ENCODE measurements at places on chromosomes 12 and 14.

- no peak for DNase-seq
Measured at GRCh38 chr14:102902523-102903247, 19.8 kb upstream of the AMN start.

DNA sequence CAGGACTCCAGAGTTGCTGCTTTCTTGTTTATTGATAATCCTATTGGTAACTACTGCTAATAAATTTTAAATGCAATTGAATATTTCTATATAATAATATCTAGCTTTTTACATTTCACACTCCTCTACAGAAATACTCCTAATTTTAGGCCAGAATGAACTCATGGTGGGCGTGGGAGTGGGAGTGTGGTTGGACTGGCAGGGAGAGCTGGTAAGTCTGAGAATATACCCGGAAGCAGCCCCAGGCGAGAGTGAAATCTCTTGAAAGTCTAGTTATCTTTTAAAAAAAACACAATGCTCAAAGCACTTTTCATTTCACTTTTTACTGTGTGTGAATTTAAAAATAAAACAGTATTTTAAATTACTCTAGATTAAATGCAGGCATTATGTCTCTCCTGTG, 4.7 kb downstream of the TMEM263 start:
- no peak for DNase-seq

- no peak for DNase-seq
Measured at GRCh38 chr12:6691473-6691872, 2.3 kb upstream of the ZNF384 start.

DNA sequence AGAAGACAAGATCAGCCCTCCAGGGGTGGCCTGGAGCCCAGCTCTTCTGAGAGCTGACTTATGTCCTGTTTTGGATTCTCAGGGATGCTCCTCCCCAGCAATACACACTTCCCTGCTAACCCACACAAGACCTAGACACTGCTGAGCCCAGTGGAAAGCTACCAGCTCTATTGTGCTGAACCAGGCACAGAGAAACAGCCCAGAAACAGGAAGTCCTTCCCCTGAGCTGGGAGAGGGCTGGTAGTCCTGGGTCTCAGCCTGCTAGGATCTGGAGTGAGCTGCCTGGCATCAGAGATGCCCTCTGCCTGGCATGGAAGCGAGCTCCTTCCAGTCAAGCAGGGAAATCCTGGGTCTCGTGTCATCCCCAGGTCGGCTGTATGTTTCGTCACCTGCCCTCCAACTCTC, 1.2 kb upstream of the LAG3 start:
- DNase-seq, result no peak

- no peak for DNase-seq
Measured at GRCh38 chr12:51465491-51465890, 40.9 kb downstream of the SLC4A8 start.

DNA sequence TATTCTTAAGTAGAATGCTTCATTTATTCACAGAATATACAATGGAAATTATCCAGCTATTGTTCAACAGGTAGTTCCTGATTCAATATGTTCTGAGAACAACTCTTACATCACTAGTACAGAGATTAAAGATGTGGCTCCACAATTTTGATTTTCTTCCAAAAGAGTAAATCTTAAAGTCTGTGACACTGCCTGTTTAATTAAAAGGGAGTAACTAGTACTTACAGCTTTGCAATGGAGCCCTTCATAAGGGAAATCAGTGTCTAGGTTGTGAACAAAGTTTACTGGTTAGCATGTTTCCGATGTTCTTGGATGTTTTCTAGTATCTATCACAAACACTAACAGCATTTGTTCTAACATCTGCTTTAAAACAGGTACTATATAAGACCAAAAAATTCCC, 30.8 kb downstream of the MIA2 start:
- no peak for DNase-seq

- DNase-seq, result no peak
Measured at GRCh38 chr14:93926245-93926872, 785 bp upstream of the FAM181A start.

GRCh38 chr12:64883264-64884163, 59.1 kb downstream of the TBC1D30 start:
- no peak for DNase-seq

DNA sequence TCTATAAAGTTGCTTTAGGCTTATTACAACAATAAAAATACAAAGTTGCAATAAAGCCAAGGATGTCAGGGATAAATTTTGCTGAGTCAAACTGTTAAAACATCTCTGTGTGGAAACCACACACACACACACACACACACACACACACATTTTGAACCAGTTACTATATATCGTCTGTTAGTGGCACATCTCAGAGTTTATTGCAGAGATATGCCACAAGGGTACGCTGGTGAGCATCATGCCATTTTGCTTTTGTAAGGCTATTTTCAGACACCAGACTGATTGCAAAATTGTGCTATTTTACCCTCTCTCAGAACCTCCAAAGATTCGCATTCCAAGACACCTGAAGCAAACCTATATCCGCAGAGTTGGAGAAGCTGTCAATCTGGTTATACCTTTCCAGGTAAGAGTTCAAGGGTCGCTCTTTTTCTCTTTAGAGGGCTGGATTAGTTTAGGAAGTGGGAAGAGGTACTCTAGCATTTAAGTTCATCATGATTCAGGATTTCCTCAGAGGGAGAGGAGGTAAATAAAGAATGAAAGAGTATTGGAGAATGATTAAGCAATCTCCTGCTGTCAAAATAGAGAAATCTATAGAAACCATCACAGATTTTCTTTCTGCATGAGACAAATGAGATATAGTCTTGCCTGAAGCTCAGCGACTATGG, 27.3 kb upstream of the CHPT1 start:
- no peak for DNase-seq

GRCh38 chr12:116968986-116969385, 58.2 kb downstream of the FBXW8 start:
- no peak for DNase-seq

DNA sequence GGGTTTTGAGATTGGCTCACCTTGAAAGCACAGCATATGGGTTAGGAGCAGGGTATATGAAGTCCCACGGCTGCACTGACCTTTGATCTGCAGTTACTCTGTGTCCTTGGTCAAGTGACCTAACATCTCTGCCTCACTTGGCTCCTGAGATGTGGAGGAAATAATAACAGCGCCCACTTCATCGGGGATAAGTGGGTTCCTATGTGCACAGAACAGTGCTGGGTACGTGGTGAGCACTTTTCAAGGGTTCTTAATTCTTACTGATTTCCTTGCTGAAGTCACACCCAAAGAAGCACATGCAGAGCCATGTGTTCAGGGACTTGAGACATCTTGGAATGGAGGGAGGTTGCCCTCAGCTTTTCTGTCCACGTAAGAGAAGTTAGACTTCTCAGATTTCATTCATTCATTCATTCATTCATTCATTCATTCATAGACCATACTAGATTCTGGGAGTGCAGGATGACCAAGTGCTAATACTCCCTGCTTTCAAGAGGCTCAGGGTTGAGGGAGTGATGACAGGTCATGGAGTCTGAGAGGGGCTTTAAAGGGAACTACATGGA, 39.4 kb downstream of the ADGRD1 start:
- DNase-seq, result no peak

DNA sequence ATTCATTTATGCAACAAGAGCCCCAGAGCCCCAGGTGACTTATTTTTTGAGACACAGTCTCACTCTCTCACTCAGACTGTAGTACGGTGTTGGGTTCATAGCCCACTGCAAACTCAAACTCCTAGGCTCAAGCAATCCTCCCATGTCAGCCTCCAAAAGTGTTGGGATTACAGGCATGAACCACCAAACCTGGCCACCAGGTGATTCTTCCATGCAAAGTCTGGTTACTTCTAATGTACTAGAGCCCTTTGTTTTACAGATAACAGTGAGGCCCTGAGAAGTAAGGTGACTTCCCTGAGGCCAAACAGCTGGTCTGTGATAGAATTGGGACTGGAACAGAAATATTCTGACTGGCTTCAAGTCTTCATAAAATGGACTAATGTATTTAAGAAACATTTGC, 10.0 kb upstream of the KCNK10 start:
- no peak for DNase-seq

GRCh38 chr12:12792421-12792820, 7.0 kb downstream of the APOLD1 start:
- DNase-seq, result no peak

DNA sequence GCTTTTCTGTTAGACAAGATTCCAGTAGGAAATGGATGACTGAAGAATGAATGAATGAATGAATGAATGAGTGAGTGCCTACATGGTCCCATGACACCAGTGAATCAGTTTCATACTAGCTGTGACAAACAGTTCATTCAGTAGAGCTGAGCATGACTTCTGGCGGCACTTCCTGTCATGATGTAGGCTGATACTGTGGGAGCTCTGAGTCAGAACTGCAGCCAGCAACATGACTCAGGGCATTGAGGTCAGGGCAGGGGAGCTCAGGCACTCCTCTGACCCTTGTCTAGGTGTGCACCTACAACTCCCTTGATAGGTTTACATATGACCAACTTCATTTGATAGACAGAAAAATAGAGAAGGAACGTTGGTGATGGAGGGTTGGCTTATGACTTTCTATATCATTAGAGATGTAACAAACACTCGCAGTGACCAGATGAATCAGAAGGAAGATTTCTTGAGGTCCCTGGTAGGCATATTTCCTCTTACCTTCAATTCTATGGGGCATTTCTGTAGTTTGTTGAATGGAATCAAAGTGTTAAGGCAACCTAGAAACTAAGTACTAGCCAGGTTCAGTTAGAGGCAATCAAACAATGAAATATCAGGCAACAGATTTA, 139.3 kb upstream of the ARHGAP5 start:
- peak; percentile 51 for DNase-seq

- DNase-seq, result no peak
Measured at GRCh38 chr14:70896981-70897380, 10.3 kb upstream of the PCNX1 start.

DNA sequence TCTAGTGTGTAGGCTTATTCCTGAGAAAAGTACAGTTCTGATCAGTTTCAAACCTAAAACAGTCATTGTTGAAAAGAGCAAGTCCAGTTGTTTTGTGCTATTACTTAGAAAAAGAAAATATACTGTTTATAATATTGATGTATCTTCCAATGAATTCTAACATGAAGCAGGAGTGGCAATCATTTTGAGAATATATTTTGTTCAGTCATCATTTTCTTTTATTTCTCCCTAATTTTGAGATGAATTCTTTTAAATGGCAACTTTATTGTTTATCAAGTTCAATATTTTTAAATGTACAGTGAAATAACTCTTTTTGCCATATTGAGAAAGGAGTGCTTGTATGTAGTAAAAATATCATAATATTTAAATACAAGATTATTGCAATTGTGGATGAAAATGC, 862.2 kb upstream of the MDGA2 start:
- no peak for DNase-seq

- no peak for DNase-seq
Measured at GRCh38 chr12:20508359-20508758, 140.0 kb downstream of the PDE3A start.

GRCh38 chr12:104522985-104523722, 66.4 kb downstream of the CHST11 start:
- DNase-seq, result no peak

GRCh38 chr12:77202457-77203060, 137.2 kb upstream of the E2F7 start:
- no peak for DNase-seq

- DNase-seq, result no peak
Measured at GRCh38 chr12:94762259-94762942, 112.0 kb upstream of the TMCC3 start.

GRCh38 chr12:11941606-11942337, 129.0 kb upstream of the BCL2L14 start:
- no peak for DNase-seq

DNA sequence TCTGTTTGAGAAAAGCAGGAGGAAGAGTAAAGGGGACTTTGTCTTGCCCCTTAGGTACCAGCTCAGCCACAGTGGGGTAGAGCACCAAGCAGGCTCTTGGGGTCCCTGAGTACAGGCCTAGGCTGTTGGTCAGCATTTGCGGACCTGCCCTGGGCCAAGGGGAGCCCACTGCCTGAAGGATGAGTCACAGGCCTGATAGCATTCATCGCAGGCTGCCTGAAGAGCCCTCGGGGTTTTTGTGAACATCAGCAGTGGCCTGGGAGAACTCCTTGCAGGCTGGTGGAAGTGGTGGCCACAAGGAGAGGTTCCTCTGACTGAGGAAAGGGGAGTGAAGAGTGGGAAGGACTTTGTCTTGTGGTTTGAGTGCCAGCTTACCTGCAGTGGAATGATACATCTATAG, 25.0 kb upstream of the P2RX7 start:
- DNase-seq, result no peak

GRCh38 chr14:24052656-24053547, 1.1 kb downstream of the CARMIL3 start:
- DNase-seq, result peak; percentile 37

GRCh38 chr12:2832550-2833127, 2.2 kb downstream of the NRIP2 start:
- DNase-seq, result no peak

Data from stimulated activated CD4-positive, alpha-beta T cell treated with anti-CD3 and anti-CD28 coated beads, Interleukin-1b, Interleukin-23, amount 100 ng/mL, for 4 hours (primary cell).